ENCODE measurements at places on chromosomes 3 and 15. TPM values are rescaled to one million over a fixed set of nuclear protein-coding genes. Genes with fewer than 3 reads are reported as not detected.

Gene SLC22A14
- 0.12 TPM for total RNA-seq

Gene CFAP91
- total RNA-seq: 0.53 TPM

Gene ZNF502
- total RNA-seq: 1.1 TPM

Gene CX3CR1
- total RNA-seq: 0.56 TPM

Gene TSC22D2
- total RNA-seq: 25.6 TPM

Gene IL5RA
- 0.07 TPM for total RNA-seq

Gene LIPH
- total RNA-seq: 2.3 TPM

Gene FAM107A
- not detected for total RNA-seq

Gene ZNF639
- total RNA-seq: 41.0 TPM

Gene ALDH1A2
- 6.6 TPM for total RNA-seq

Gene CDHR4
- not detected for total RNA-seq

Gene CORO2B
- 2.9 TPM for total RNA-seq

Gene BTLA
- total RNA-seq: not detected

Gene ARMC8
- total RNA-seq: 33.9 TPM

Gene CPEB1
- total RNA-seq: 1.9 TPM

Gene GOLGA6L2
- not detected for total RNA-seq

Gene FOXL2NB
- total RNA-seq: 0.11 TPM

Gene CALML4
- total RNA-seq: 1.2 TPM

Gene DGKG
- 0.15 TPM for total RNA-seq

Gene ZNF385D
- total RNA-seq: 1.3 TPM

Gene BCL2A1
- total RNA-seq: not detected

Gene P2RY1
- total RNA-seq: 4.6 TPM

Gene DUOXA2
- total RNA-seq: not detected

Gene NPHP3
- 28.1 TPM for total RNA-seq

Gene CEP19
- 5.0 TPM for total RNA-seq

Gene MORC1
- total RNA-seq: not detected

Gene GJD2
- 0.45 TPM for total RNA-seq

Gene ABHD5
- 7.1 TPM for total RNA-seq

Data from cardiac muscle cell (in vitro differentiated cells and primary cell).